Uterus (tissue), 4 donors: ENCODE measurements at places on chromosomes 16 and 17.
A peak's percentile ranks its signal among the peaks of the same experiment; 100 is the strongest.

DNA sequence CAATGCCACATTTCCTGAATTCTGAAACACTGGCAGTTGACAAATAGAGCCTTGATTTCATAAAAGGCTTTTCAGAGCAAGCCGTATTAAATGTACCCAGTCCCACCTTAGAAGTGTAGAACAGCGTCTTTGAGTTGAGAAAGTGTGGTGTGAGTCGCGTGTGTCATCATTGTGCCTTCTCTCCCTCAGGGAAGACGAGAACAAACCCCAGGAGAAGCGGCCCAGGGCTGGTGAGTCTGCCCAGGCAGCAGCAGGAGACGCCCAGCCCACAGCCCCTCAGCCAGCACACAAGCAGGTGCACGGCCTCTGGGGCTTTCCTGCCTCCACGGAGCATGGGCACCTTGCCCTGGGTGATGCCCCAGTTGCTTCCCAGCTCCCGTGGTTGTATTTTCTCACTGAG lies 34.0 kb downstream of the CIBAR2 start:
- DNase-seq: no peak

GRCh38 chr16:10741844-10742243 lies 1.8 kb upstream of the NUBP1 start:
- no peak for DNase-seq

DNA sequence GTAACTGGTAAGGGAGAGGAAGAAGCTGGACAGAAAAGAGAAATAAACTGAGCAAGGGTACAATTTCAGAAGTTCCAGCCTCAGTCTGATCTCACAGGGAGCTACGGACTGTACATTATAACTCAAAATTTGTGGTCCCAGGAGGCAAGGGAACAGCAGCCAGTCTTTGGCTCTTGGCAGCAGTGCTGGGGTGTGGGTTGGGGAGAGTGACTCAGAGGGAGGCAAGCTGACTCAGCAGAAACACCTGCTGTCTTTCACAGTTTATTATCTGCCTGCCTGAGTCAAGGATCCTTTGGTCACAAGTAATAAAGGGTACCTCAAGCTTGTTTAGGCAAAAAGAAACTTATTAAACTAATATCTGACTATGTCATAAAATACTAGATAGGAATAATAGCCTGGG lies 73.5 kb upstream of the KIF2B start:
- DNase-seq: no peak

DNA sequence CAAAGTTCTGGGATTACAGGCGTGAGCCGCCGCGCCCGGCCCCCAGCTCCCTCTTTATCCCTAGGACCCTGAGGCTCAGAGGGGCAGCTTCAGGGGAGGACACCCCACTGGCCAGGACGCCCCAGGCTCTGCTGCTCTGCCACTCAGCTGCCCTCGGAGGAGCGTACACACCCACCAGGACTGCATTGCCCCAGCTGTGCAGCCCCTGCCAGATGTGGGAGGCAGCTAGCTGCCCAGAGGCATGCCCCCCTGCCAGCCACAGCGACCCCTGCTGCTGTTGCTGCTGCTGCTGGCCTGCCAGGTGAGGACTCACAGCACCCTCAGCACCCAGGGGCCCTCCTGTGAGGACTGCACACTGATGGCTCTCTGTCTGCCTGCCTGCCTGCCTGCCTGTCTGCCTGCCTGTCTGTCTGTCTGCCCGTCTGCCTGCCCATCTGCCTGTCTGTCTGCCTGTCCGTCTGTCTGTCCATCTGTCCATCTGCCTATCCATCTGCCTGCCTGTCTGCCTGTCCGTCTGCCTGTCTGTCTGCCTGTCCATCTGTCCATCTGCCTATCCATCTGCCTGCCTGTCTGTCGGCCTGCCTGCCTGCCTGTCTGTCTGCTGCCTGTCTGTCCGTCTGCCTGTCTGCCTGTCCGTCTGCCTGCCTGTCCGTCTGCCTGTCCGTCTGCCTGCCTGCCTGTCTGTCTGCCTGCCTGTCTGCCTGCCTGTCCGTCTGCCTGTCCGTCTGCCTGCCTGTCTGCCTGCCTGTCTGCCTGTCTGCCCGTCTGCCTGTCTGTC lies 5.0 kb downstream of the GCGR start:
- no peak for DNase-seq

DNA sequence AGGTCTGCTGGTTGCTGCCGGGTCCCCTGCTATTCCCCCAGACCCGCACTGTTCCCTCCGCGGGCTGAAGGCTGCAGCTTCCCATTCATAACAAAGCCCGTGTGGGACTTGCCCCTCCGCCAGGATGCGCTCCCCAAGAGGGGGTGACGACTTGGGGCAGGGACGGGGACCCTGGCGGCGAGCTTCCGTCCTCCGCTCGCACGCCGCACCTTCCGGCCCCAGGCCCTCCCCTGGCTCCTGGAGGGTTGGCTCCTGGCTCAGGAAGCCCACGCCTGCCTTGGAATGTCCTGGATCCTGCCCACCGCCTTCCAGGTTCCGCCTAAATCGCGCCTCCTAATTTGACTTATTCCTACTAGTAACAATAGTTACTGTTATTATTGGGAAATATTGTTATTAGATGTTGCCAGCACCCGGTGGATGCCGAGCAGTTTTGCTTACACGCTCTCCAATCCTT lies 1.1 kb upstream of the TFAP4 start:
- DNase-seq: peak; percentile 67

- DNase-seq: no peak
Measured at GRCh38 chr16:87572959-87573358, 29.3 kb upstream of the JPH3 start.

DNA sequence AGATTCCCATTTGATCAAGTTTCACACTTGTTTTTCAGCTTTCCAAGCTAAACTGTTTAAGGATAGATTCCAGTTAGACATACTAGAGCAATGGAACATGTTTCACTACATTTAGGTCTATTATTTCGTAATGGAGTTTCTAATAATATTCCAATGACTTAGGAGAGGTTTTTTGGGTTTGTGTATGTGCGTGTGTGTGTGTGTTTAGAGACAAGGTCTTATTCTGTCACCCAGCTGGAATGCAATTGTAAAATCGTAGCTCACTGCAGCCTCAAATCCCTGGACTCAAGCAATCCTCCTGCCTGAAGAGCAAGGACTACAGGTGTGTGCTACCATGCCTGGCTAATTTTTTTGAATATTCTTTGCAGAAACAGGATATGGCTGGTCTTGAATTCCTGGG lies 426.3 kb downstream of the ZFHX3 start:
- no peak for DNase-seq

GRCh38 chr17:28500712-28501379 lies 5.3 kb upstream of the FOXN1 start:
- DNase-seq: no peak

DNA sequence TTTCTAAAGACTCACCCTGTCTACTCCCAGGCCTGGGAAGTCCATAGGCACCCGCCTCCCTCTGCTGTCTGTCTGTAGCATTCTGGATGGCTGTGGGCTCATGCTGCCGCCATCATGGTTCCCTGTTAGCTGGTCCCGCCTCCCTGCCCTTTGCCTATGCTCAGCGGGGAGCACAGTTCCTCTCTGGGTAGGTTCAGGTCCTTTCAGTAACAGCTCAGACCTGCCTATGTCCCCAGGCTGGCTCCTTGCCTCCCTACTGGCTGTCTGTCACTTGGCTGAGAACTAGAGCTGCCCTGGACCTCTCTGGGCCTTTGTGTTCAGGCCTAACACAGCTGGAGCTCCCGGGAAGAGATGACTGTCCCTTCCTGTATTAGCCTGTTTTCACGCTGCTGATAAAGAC lies 317.9 kb downstream of the SNX29 start:
- DNase-seq: no peak

DNA sequence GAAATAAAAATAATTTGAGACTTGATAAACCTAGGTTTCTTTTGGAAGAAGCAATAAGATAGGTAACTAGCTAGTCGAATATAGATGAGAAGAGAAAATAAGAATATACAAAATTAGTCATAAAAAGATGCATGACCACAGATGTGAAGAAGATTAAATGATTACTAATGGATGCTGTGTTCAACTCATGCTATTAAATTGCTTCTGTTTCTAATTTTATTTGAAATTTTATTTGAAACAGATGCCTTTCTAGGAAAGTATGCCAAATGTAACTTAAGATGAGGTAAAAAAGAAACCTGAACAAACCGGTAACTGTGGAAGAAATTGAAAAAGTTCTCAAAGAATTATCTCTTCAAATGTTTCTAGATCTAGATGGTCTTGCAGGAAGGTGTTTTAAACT lies 91.6 kb downstream of the OR1D5 start:
- DNase-seq: no peak

DNA sequence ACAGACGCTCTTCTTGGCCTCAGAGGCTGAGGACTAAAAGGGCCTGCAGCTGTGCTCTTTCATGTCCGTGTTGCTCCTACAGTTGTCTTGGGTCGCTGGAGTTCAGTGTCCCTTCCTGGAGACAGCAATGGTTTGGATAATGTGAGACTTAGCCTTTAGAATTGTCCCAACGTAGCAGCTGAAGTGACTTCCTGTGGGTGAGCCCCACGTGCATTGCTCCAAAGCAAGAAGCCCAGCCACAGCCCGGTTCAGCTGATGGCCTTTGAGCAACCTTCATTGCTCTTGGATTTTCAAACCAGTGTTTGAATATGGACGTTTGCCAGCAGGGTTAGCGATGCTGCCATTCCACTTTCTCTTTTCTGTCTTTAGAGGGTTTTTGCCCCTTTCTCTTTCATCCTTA lies 19.7 kb downstream of the TMEM11 start:
- DNase-seq: no peak

DNA sequence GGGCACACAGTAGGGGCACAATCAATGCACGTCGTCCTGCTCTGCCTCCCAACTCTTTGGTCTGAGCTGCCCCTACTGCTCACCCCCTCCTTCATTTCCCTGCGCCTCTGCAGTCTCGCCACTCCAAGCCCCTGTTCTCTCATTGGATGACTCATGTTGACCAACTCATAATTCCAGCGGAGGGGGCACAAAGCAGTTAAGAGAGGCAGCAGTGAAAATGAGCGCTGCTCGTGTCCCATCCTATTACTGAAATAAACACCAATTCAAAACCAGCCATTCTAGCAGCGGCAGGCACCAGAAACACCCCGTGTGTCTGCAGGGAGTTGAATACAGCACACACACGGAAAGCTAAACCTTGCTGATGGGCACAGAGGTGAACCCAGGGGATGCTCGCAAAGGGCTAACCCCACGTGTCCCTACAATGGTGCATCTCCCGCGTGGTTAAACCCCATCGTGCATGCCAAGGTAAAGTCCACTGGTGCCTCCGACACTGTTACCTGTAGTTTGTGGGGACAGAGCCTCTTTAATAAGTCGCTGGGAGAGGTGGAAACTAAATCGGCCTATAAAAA lies 310.4 kb downstream of the XYLT1 start:
- DNase-seq: no peak

DNA sequence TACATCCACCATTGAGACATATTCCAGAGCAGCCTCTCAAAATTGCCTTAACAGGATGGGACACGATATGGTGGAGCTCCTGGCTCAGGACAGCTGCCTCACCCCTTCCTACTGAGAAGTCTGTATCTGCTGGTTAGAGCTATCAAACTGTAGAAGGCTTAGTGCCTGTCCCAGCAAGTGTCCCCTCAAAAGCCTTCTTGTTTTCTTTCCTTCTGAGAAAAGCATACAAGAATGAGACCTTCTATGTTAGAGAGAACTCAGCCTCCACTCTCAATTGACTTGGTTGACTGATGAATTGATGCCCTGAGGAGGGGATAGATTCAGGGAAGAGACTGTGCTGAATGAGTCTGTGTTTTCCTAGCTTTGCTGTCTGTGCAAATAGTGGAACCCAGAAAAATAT lies 2020.9 kb downstream of the TP53TG3F start:
- DNase-seq: no peak

GRCh38 chr16:89178453-89179147 lies 7.1 kb downstream of the CDH15 start:
- no peak for DNase-seq

DNA sequence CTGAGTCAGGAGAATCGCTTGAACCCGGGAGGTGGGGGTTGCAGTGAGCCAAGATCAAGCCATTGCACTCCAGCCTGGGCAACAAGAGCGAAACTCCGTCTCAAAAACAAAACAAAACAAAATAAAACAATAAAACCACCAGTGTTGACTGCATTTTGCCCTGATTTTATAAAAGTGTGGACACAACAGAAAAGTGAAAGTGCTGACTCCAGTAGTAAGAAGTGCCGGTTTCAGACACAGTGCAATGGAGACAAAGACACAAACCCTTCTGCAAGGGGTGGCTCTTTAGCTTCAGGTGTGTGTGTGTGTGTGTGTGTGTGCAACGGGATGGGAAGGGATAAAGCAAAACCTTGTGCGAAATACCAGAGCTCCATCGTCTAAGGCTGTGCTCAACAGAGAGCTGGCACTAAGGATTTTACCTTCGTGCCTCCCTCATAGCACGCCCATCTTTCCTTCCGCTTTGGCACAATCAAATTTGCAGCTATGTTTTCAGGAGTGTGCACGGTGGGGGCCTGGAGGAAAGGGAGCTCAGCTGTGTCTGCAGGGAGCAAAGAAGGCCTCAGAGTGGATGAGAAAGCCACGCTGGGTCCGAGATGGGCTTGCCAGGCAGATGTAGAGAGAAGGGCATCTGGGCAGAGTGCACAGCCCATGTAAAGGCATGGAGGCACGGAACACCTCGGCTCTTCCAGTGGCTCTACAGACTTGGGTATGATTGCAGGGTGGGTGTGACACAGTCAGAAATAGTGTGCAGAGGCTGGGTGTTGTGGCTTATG lies 15.5 kb downstream of the MXRA7 start:
- DNase-seq: no peak

DNA sequence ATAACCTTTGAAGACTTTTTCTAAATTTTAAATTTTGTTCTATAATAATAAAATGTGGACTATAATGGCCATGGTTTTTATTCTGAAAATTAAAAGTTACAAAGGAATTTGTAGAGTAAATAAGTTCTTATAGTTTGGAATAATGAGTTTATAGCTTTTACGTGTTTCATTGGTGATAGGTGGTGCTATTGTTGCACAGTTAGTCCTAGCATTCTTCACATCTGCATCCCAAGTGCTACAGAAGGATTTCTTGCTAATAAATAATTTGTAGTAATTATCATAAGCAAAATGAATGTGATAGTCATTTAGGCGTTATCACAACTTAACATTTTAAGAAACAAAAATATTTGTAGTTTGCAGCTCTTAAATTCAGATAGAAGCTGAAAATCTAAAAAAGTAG lies 67.9 kb downstream of the BCAS3 start:
- no peak for DNase-seq

DNA sequence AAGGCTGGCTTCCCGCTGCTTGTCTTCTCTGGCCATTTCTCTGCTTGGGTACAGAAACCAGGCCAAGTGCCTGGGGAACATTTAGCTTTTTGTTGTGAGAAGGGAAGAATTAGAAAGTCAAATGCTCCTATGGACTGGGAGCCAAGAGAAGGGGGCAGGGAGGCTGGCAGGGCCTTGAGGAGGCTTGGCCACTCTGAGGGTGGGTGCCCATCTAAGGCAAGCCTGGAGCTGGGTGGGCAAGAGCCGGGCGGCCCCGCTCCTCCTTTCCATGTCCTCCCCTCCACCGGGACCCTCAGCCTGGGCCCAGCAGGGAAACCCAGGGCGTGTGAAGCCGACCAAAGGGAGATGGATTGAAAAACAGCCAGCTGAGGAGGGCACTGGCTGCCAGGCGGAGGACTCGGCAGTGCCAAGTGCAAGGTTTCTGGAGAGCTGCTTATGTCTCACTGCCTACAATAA lies 69.4 kb downstream of the NTN1 start:
- DNase-seq: no peak

- peak; percentile 80 for DNase-seq
Measured at GRCh38 chr16:49651996-49652395, 203.9 kb downstream of the ZNF423 start.

GRCh38 chr16:77288222-77288621 lies 89.0 kb downstream of the SYCE1L start:
- DNase-seq: no peak

- no peak for DNase-seq
Measured at GRCh38 chr16:70687671-70688245, 1.9 kb upstream of the MTSS2 start.
